ENCODE measurements at places on chromosomes 6 and 20.

DNA sequence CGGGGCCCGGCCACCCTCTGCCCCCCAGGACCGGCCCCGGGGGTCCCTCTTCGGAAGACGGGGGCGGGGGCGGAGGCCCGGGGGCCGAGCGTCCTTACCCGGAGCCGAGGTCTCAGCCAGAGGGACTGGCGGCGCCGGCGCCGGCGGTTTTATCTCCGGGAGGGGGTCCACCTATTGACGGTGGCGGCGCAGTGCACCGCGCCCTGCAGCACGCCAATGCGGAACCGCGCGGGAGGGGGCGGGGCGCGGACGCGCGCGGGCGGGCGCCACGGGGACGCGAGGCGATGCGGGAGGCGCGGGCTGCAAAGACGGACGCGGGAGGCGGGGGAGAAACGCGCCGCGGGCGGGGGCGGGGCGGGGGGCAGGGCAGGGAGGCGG, at the start of gene EEF1A2:
Gene EEF1A2 (minus strand): TSS at position 124 of the 378 bp plus-strand sequence. CDS start 1,320 bp downstream, outside the sequence.
- DNase-seq = no peak

GRCh38 chr6:151029970-151030369, 164.5 kb downstream of the MTHFD1L start:
- no peak for DNase-seq

DNA sequence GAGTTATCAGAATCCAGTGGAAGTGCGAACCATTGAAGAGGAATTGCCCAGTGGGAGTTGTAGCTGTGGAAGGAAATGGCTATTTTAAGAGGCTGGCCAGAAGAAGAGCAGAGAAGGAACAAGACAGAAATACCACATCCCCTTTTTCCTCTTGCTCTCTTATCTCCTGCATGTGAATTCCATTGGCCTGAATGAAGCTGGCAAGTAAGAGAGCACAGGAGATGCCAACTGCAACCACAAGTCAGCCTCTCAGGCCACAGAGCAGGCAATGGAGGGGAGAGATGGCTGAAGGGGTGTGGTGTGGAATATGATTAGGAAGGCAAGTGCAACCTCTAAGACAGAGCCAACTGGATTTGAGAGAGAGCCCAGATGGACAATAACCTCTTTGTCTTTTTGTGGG, 362.7 kb upstream of the IMPG1 start:
- no peak for DNase-seq

DNA sequence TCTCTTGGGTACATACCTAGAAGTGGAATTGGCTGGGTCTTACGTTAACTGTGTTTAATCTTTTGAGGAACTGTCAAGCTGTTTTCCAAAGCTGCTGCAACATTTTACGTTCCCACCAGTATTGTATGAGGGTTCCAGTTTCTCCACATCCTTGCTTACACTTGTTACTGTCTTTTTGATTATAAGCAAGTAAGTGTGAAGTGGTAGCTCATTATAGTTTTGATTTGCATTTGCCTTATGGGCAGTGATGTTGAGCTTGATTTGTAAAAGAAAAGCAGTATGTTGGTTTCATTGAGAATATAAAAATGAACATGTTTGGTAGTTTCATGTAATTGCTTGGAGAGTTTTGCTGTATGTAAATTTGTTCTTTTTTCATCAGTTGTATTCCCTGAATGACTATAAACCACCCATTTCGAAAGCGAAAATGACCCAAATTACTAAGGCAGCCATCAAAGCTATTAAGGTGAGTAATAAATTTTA, 40.4 kb downstream of the SCAF8 start:
- no peak for DNase-seq

DNA sequence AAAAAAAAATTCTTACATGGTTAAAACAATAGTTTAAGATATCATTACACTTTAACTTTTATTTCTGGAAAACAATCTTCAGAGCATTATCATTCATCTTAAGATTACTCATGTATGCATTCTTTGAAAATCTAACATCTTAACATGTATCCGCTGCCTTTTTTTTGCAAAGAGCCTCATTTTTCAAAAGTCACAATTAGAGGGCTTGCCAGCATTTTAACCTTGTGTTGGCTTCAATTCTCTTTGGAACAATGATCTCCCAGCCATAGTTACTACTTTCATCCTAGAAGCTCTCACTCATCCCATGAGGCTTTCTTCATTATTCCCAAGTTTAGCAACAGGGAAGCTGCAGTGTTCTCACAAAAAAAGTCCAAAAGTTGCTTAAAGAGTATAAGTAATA, 330.8 kb downstream of the BCKDHB start:
- DNase-seq = no peak

- DNase-seq = no peak
Observed at GRCh38 chr6:33966536-33966935, 162.7 kb upstream of the MLN start.

DNA sequence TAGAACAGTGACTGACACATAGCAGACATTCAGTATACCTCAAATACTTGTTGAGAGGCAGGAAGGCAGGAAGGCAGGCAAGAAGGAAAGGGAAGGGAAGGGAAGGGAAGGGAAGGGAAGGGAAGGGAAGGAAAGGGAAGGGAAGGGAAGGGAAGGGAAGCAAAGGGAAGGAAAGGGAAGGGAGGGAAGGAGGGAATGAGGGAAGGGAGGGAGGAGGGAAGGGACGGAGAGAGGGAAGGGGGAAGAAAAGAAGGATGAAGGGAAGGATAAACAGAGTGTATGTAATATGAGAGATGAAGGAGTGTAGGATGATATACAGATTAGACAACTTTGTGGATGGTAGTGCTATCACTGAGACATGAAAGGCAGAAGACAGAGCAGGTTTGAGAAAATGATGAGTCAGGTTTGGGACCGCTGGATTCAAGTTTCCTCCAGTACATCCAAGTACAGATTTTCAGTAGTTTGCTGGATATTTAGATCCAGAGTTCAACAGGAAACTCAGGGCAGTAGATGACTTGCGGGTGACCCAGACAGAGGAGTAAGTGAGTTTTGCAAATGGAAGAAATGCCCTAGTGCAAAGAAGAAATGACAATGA, 85.9 kb downstream of the MAFB start:
- DNase-seq = no peak

GRCh38 chr6:109188115-109188411, 92.8 kb downstream of the CEP57L1 start:
- DNase-seq = no peak

DNA sequence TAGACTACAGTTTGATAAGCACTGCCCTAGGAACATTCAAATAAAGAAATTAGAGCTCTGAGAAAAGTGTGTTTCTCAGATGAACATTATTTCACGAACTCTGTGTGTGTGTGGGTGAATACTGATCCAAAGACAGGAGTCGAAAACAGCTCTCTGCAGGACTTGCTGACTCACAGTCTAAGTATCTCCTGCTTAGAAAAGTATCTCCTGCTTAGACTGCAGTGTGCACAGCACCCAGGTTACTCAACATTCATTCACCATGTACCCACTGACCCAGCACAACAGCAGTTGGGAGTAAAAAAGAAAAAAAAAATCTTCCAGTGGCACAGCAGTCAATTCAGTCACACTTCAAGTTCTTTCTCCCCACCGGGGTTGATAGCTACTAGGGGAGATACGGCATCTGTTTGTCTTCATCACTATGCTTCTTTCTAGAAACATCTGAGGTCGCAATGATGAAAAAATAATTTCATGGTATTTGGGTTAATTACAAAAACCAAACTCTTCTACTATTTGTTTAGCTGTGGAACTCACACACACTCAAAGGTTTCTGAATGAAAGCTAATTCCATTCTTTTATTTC, 48.0 kb downstream of the GCLC start:
- DNase-seq = no peak

- DNase-seq = no peak
Observed at GRCh38 chr6:102686461-102686860, 1293.0 kb downstream of the GRIK2 start.

DNA sequence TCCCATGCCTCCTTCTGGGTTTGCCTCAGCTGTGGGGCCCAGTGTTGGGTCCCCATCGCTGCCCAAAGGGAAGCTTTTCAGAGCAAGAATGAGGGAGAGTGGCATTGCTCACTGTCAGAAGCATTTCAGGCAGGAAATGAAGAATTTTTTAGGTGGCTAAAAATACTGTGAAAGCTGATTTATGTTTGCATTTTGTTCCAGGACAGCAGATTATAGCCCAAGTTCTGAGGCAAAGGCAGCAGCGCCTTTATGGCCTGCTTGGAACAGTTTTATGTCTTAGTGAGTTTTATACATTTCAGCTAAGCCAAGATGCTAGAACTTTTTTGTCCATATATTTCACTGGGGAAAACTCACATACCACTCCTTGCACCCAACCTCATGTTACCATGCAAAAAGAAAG, 4.3 kb upstream of the CCDC167 start:
- no peak for DNase-seq

- no peak for DNase-seq
Observed at GRCh38 chr20:1242530-1242929, 16.7 kb downstream of the RAD21L1 start.

- no peak for DNase-seq
Observed at GRCh38 chr6:4776493-4777393, 539 bp downstream of the CDYL start.

- DNase-seq = no peak
Observed at GRCh38 chr20:57389695-57390603, 1.2 kb upstream of the RBM38 start.

DNA sequence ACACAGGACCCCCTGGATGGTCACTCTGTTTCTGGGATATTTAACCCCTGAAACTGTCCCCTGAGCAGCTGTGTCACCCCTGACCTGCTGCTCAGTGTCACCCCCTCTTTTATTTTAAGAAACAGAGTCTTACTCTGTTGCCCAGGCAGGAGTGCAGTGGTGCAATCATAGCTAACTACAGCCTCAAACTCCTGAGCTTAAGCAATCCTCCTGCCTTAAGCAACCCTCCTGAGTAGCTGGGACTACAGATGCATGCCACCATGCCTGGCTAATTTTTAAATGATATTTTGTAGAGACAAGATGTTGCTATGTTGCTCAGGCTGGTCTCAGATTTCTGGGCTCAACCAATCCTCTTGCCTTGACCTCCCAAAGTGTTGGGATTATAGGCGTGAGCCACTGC, 21.5 kb upstream of the GTSF1L start:
- DNase-seq = no peak

DNA sequence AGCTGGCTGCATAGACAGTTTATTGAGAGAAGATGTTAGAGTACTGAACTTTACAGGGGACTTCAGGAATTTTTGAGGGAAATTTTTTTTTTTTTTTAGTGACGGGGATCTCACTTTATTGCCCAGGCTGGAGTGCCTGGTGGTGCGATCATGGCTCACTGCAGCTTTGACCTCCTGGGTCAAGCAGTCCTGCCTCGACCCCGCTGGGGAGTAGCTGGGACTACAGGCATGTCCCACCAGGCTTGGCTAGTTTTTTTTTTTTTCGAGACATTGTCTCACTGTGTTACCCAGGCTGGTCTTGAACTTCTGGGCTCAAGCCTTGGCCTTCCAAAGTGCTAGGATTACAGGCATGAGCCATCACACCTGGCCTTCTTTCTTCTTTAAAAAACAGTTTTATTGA, 10.8 kb upstream of the EFCAB8 start:
- DNase-seq = no peak

DNA sequence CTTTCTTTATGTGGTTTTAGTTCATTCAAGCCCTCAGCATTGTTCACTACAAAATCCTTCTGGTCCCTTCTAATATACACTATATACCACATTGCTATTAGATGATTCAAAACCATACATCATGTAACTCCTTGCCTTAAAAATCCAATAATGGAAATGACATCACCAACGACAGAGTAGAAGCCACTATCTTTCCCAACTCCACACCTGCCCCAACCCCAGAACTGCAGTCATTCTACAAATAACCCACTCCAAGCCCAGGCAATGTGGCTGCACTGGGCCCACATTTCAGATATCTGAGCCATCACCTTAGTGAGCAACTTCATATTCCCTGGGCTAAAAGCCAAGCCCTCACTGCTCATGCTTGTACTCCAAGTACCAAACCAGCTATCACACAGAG, 22.6 kb upstream of the RUNX2 start:
- DNase-seq = no peak

- no peak for DNase-seq
Observed at GRCh38 chr20:6559791-6560190, 207.7 kb upstream of the BMP2 start.

DNA sequence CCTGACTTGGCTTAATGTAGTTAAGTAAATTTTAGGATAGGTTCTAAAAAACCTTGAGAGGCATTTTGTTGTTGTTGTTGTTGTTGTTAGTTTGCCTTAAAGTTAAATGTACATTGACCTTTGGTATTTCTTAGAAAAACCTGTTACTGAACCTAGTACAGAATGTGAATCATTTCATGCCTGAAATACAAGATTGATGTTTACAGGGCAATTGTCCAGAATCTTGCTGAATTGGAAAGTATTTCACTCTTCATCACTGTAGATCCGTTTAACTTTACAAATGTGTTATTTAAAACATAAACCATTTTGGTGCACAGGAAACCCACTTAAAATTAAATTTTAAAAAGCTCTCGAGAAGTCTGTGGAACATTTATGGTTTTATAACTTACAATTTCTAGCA, 75.0 kb downstream of the CEP57L1 start:
- no peak for DNase-seq

DNA sequence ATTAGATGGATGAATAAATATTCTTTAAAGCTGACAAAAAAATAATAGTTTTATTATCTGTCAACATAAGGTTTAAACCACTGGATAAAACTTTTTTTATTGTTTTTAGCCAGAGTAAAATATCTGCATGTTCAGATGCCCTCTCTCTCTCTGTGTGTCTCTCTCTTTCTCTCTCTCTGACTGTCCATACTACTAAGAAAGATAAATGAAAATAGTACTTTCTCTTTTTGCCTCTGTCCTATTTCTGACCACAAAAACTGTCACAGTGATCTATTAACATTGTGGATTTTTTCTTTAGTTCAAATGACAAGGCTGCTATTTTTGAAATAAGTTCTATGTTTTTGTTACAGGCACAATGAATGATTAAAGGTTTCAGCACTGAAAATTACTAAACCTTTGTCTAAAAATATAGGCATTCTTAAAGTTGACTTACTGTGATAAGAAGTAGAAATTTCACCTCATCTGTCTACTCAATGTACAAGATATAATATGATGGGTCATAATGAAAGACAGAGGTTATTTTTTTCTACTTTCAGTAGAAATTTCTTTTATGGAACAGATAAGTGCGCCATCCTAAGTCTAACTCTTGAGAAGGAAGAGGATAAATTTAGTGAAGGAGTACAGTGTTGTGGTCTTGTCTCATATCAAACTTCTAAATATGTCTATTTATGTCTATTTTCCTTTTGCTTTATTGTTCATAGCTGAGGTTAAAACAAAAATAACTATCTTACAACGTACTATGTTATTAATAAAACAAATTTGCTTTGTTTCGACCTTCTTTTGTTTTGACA, 341.9 kb upstream of the EYS start:
- no peak for DNase-seq

- peak; percentile 34 for DNase-seq
Observed at GRCh38 chr6:46090115-46091079, 39.4 kb upstream of the ENPP4 start.

GRCh38 chr6:157560691-157561413, 179.9 kb downstream of the ZDHHC14 start:
- no peak for DNase-seq

- no peak for DNase-seq
Observed at GRCh38 chr6:52681416-52681815, 10.5 kb downstream of the TMEM14A start.

DNA sequence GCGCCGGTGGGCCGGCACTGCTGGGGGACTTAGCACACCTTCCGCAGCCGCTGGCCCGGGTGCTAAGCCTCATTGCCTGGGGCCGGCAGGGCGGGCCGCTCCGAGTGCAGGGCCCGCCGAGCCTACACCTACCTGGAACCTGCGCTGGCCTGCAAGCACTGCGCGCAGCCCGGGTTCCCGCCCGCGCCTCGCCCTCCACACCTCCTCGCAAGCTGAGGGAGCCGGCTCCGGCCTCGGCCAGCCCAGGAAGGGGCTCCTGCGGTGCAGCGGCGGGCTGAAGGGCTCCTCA, 10.7 kb upstream of the MPC1 start:
- no peak for DNase-seq

GRCh38 chr6:88662653-88663174, 300.7 kb downstream of the RNGTT start:
- DNase-seq = no peak

Measured in stimulated activated CD4-positive, alpha-beta T cell treated with anti-CD3 and anti-CD28 coated beads, TNF-alpha, amount 100 ng/mL, for 48 hours (primary cell).